NK-92 treated with Interleukin-12 subunit alpha and Interleukin-12 subunit beta, amount 100 ng/mL, for 24 hours (cell line): ENCODE measurements at places on chromosomes 7 and 10.
A peak's percentile ranks its signal among the peaks of the same experiment; 100 is the strongest.

DNA sequence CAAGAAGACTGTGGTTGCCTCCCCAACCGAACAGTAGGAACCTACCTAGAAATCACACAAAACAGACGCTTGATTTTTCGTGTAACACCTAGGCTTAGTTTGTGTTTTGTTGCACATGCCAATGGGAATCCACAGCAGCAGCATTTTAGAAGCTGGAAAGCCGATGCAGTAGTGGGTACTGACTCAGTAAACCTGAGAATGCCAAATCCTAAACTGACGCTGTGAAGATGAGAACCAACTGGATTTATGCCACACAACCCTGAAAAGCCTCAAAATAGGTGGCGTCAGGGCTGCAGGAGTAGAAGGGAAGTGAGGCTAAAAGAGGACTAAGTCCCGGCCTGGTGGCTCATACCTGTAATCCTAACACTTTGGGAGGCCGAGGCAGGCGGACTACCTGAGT, 162.5 kb downstream of the REEP3 start:
- DNase-seq, result no peak

DNA sequence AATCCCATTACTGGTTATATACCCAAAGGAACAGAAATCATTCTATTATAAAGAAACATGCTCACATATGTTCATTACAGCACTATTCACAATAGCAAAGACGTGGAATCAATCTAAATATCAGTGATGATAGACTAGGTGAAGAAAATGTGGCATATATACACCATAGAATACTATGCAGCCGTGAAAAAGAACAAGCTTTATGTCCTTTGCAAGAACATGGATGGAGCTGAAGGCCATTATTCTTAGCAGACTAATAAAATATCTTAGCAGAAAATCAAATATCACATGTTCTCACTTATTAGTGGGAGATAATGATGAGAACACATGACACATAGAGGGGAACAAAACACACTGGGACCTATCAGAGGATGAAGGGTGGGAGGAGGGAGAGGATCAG, 38.8 kb downstream of the CAPZA2 start:
- DNase-seq, result no peak

- no peak for DNase-seq
These were observed 290.9 kb downstream of the DNAJB9 start for GRCh38 chr7:108860615-108861014.

DNA sequence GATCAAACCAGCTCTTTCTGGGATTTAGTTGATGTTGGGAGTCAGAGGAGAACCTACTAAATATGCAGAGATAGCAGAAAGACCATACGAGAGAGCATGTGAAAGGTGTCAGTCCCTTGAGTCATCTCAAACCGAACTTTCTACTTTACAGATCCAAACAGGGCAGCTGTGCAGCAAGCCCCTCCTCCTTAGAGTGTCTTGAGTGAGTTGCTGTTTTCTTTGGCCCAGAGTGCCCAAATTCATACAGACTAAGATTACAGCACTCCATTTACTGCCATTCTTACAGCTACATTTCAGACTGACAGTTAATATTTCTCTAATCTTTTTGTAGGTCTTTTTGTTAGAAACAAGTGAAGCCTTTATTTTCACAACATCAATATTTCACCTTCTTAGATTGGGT, 53.4 kb downstream of the NRCAM start:
- DNase-seq, result no peak

DNA sequence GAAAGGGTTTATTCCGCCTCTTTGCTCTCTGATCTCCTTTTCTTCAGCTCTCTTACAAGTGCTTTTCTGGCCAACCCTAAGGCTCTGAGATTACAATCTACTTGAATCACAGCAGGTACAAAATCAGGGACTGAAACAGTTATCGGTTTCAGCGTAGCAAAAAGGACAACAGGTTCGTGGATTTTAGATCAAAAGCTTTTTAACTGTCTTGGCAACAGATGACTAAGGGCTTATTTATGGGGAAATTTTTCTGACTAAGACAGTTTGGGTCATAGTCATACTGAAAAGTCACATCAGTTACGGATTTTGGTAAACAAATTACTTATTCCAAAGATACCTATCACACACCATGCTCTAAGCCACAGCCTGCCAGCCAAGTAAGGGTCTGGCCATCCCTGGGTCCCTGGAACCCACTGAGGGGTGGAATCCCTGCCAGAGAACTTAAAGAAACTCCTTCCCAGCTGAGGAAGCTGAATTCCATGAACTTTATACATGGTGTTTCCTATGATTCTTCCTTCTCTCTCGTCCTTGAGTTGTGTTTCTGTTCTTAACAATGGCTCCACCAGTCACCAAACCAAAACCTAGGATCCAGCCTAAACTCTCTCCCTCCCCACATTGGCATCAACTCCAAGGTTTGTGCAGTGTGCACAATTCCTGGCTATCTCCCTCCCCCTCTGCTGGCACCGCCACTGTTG, 169.3 kb downstream of the FAM107B start:
- DNase-seq, result no peak

GRCh38 chr10:1747590-1748157, 10.3 kb upstream of the ADARB2 start:
- DNase-seq, result no peak

DNA sequence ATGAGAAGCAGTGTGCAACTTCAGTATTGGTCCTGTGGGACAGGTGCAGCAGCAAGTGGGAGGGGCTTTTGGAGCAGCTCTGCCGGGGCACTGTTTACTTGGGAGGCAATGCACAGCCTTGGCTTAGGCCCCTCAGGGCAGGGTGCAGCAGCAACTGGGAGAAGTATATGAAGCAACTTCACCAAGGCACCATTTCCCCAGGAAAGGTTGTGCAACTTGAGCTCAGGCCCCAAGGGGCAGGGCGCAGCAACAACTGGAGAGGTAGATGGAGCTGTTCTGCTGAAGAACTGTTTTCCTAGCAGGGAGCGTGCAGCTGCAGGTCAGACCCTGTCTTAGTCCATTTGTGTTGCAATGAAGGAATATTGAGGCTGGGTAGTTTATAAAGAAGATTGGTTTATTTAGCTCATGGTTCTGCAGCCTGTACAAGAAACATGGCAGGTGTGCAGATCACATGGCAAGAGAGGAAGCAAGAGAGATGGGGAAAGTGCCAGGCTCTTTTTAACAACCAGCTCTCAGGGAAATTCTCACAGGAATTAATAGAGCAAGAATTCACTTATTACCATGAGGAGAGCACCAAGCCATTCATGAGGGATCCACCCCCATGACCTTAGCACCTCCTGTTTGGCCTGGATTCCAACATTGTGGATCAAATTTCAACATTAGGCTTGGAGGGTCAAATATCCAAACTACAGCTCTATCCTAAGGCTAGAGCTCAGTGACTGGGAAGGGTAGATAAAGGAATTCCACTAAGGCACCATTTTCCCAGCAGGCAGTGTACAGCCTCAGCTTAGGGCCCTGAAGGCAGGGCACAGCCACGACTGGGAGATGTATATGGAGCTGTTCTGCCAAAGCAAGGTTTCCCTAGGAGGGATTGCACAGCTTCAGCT, 10.9 kb downstream of the GPR141 start:
- no peak for DNase-seq

- no peak for DNase-seq
These were observed 24.1 kb upstream of the ZC3HAV1L start for GRCh38 chr7:139059905-139060304.

DNA sequence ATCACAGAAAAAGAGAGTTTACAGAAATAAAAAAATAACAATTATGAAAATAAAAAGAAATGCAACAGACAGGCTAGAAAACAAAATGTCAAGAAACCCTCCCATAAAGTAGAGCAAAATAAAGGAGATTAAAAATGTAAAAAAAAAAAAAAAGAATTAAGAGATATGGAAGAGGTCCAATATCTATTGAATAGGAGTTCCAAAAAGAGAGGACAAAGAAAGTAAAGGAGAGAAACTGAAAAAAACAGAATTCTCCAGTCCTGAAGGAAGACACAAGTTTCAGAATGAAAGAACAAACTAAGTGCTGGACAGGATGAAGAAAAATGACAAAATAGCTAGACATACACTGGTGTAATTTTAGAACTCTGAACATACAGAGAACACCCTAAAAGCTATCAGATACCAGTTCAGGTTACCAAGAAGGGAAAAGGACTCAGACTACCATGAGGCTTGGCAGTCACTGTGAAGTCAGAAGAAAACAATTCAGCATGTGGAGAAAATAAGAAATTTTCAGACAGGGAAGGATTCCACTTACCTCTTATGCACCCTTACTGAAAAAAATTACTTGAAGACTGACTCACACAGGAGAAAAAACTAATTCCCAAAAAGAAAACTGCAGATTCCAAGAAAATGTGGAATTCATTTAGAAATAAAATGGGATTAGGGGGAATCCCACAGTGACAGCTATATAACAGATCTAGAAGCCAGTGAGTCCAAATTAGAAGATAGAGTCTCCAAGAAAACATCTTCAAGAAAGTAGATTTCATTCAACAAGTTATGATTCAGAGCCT, 40.4 kb upstream of the ABLIM1 start:
- DNase-seq, result no peak

DNA sequence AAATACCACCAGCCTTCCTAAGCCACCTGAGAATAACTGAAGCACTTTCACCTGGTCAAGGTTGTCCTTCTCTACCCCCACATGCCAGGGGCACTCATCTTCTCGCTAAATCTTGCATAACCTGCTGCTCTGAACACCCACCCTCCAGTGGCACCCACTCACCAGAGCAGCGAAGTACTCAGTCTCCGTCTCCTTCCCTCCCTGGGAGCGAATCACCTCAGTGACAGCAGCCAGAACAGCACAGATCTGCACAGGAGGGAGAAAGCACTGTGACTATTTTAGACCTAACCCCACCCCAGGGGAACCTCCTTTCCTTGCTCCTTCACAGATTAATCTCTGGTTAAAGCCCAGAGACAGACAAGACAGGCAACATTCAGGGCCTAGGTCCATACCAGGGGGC, 5.1 kb downstream of the RRP12 start:
- no peak for DNase-seq

- DNase-seq, result no peak
These were observed 182.3 kb upstream of the CDCA7L start for GRCh38 chr7:22127835-22128527.

DNA sequence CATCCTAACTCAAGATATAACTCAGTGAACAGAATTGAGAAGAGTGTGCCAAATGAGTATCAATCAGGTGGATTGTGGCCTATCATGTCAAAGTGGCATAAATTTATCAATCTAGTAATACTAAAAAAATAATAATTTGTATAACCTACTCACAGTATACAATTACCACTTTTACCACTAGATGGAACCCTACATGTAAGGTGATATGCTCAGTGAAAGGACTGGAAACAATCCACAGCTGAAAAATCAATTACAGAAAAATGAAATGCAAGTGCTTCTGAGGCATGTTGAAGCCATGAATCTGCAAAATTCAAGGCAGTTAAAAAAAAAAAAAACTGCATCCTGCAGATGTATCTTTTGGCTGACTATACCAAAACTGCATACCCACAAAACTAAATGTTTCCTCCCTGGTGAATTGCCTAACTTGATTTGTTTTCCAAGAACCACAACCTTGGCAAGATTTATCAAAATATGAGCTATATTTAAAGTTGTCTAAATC, 13.9 kb downstream of the ARHGAP19 start:
- DNase-seq, result no peak

DNA sequence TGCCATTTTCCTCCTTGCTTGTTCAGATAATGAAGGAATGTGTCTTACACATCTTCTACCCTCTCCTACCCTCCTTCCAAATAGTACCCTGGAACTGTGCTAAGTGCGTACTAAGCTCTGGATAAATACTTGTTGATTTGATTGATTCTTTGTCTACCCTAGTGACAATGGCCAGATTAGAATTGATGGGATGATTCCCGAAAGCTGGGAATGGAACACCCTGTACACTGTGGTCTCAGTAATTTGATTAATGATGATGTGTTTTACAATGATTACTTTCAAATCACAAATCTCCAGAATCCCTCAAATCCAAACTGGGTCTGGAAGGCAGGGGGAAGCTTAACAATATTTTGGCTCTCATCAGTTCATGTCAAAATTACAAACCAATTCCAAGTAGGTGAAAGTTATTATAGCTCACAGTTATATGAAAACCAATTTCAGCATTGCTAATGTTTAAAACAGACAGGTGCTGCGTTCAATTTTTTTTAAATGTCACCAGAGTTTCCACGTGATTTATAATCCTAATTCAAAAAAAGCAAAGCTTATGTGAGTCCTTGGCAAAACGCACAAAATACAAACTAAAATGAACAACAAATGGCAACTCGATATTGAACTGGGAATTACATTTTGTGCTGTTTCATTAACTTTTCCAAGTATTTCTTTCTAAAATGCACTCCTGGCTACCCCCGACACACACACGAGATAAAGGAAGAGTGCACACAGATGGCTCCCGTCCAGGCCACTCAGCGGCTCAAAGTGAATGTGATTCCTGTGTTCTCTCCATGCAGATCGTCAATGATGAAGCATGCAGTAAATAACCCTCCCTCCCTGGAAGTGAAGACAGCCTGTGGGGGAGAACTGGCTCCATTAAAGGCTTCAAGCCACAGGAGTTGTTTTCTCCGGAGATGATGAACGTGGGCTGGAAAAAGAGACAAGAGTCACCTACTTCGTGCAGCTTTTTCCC, 21.7 kb upstream of the ADRB1 start:
- DNase-seq, result no peak

GRCh38 chr10:113455947-113456346, 96.9 kb upstream of the HABP2 start:
- DNase-seq, result no peak

GRCh38 chr10:78811174-78811573, 257.6 kb upstream of the ZMIZ1 start:
- no peak for DNase-seq

DNA sequence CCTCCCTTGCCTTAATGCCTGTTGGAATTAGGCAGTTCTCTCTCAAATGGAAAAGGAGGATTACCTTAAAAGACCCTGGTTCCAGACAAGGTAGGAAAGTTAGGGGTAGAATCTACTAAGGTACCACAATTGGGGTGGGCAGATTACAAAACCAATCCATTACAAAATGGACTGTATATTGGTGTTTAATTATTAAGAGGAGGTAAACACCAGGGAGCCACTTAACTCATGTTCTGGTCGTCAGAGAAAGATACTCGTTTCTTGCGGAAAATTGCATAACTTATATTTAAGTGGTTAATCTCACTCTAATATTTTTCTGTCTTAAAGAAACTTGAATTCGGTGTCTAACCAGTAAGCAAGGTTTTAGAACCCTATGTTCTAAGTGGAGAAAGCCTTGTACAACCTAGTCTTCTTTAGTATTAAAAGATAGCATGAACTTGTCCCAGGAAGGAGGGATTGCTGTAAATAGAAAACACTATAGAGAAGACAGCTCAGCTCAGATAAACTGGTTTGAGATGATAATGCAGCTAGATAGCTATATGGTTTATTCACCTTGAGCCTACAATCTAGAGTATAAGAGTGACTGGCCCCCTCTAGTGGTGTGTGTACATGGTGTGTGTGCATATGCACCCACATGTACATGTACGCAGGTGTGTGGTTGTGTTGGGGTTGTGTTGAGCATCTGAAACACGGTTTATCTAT, 58.0 kb upstream of the STRIP2 start:
- DNase-seq, result peak; percentile 36
